ENCODE measurements at places on chromosomes 3 and 15. TPM values are rescaled to one million over a fixed set of nuclear protein-coding genes. Genes with fewer than 3 reads are reported as not detected.

GRCh38 chr15:38389924-38390542, 63.9 kb upstream of the FAM98B start:
- peaks cover 2% of the 10 kb centered on the region for H3K27me3 ChIP-seq
- H3K4me3 ChIP-seq = no peak overlapping the region
- no peaks in the 10 kb centered on the region for H3K36me3 ChIP-seq

- no peak overlapping the region for H3K4me3 ChIP-seq
- no peak for DNase-seq
- peaks cover 31% of the 10 kb centered on the region for H3K4me1 ChIP-seq
- H3K27ac ChIP-seq = peak overlapping the region; percentile 24
- H3K36me3 ChIP-seq = peaks cover under 1% of the 10 kb centered on the region
Observed at GRCh38 chr3:149662240-149662887, 4.5 kb upstream of the WWTR1 start.

The GP9 gene
- not detected for total RNA-seq

GRCh38 chr3:129475863-129476262, 35.8 kb downstream of the IFT122 start:
- H3K4me1 ChIP-seq = peaks cover 20% of the 10 kb centered on the region
- no peak for DNase-seq
- no peak overlapping the region for H3K4me3 ChIP-seq
- peaks cover 2% of the 10 kb centered on the region for H3K27me3 ChIP-seq
- no peak overlapping the region for H3K27ac ChIP-seq

DNA sequence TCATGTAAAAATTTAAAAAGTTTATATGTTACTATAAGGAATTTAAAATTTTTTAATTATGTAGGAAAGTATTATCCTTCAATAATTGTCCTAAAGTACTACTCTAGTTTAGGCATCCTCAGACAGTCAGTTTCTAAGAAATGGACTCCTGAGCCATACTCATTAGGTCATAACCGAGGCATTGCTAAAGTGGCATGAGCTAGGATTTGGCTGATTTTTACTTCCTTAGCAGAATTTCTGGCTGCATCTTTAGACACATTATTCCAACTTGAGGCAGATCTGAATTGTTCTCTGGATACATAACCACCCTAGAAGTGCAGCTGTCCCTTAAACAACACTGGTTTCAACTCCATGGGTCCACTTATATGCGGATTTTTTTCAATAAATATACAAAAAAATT, 38.3 kb downstream of the IFT57 start:
- no peak overlapping the region for H3K4me3 ChIP-seq
- peaks cover 48% of the 10 kb centered on the region for H3K4me1 ChIP-seq

GRCh38 chr3:176799675-176800074, 397.6 kb downstream of the TBL1XR1 start:
- no peak for DNase-seq
- H3K4me3 ChIP-seq = no peak overlapping the region
- no peaks in the 10 kb centered on the region for H3K27me3 ChIP-seq
- H3K4me1 ChIP-seq = no peaks in the 10 kb centered on the region
- no peak overlapping the region for H3K27ac ChIP-seq
- no peaks in the 10 kb centered on the region for H3K36me3 ChIP-seq

DNA sequence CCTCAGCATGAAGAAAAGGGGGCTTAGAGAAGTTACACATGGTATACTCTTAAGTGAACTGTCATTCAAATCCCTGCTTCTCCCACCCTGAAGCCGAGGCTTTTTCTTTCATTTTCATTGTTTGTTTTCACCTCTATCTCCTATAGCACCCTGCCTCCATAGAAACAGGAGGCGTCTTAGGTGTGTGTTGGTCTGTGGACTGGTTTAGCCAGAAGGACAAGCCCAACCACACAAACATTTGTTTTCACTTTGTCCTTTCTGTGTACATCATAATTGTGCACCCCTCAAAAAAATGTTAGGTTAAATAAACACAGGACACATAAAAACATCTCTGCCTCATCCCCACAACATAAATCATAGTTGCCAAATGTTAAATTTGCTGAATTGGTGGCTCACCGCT, 73.3 kb upstream of the UBE2E2 start:
- H3K4me3 ChIP-seq = no peak overlapping the region
- peak; percentile 58 for DNase-seq
- no peak overlapping the region for H3K27ac ChIP-seq
- H3K27me3 ChIP-seq = peaks cover 14% of the 10 kb centered on the region
- H3K36me3 ChIP-seq = no peaks in the 10 kb centered on the region

The CLDN16 gene
- not detected for total RNA-seq

The DISP2 gene
- 0.23 TPM for total RNA-seq

The WDR72 gene
- total RNA-seq = not detected

The TIMP4 gene
- 1.2 TPM for total RNA-seq

- H3K27ac ChIP-seq = peak overlapping the region; percentile 58
- DNase-seq = no peak
- H3K4me3 ChIP-seq = no peak overlapping the region
- H3K4me1 ChIP-seq = peaks cover 25% of the 10 kb centered on the region
- no peaks in the 10 kb centered on the region for H3K36me3 ChIP-seq
Observed at GRCh38 chr3:53174346-53175250, 13.6 kb downstream of the PRKCD start.

- H3K4me3 ChIP-seq = no peak overlapping the region
- H3K36me3 ChIP-seq = no peaks in the 10 kb centered on the region
- DNase-seq = no peak
- H3K27me3 ChIP-seq = no peaks in the 10 kb centered on the region
- peaks cover 7% of the 10 kb centered on the region for H3K4me1 ChIP-seq
Observed at GRCh38 chr3:48460517-48460902, 14.0 kb downstream of the ATRIP start.

The CD80 gene
- not detected for total RNA-seq

The DPPA2 gene
- not detected for total RNA-seq

- no peak overlapping the region for H3K27ac ChIP-seq
- DNase-seq = no peak
- H3K4me1 ChIP-seq = no peaks in the 10 kb centered on the region
Observed at GRCh38 chr3:34312684-34313083, 514.3 kb downstream of the PDCD6IP start.

The XYLB gene
- total RNA-seq = 5.8 TPM

The GOLGA6A gene
- not detected for total RNA-seq

DNA sequence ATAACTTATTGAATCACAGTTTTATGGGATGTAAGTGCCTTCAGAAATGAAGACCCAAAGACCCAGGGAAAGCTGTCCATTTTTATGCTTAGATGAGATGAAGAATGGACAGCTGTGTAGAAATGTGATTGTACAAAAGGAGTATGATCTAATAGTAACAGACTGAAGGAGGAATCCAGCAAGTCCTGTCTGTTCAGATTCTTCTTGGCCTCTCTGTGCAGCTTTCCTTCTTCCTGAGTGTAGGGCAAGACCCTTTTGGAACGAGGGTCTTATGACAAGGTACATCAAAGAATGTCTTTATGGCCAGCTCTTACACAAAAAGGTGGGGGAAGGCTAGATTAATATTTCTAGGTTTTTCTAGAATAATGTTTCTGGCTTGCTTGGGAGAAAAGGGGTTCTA, 1.4 kb upstream of the KIF23 start:
- no peaks in the 10 kb centered on the region for H3K27me3 ChIP-seq
- H3K4me3 ChIP-seq = peak overlapping the region; percentile 98
- peak overlapping the region; percentile 96 for H3K27ac ChIP-seq
- H3K4me1 ChIP-seq = peaks cover 29% of the 10 kb centered on the region

GRCh38 chr15:93043621-93044300, 45.2 kb downstream of the RGMA start:
- no peak overlapping the region for H3K4me3 ChIP-seq
- H3K27me3 ChIP-seq = peaks cover 13% of the 10 kb centered on the region
- no peaks in the 10 kb centered on the region for H3K4me1 ChIP-seq
- no peak overlapping the region for H3K27ac ChIP-seq
- H3K36me3 ChIP-seq = peaks cover 9% of the 10 kb centered on the region

The ONECUT1 gene
- total RNA-seq = not detected

DNA sequence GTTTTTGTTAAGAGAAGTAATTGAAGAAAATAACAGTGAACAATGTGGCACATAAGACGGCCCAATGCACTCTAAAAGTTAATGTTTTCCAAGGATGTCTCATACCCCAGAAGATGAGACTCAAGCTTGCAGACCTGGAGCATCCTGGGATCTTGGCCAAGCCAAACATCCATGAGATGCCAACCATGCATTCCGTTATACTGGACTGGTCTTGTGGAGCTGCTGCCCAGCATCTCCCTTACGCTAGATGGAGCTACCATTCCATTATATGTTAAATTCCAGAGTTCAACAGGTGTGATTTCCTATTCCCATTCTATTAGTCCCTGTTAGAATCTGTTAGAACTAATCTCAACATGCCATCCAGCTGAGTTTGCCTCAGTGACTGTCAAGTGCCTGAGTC, 181.8 kb downstream of the PDCD6IP start:
- H3K4me3 ChIP-seq = no peak overlapping the region
- no peaks in the 10 kb centered on the region for H3K36me3 ChIP-seq
- peaks cover 9% of the 10 kb centered on the region for H3K27me3 ChIP-seq

DNA sequence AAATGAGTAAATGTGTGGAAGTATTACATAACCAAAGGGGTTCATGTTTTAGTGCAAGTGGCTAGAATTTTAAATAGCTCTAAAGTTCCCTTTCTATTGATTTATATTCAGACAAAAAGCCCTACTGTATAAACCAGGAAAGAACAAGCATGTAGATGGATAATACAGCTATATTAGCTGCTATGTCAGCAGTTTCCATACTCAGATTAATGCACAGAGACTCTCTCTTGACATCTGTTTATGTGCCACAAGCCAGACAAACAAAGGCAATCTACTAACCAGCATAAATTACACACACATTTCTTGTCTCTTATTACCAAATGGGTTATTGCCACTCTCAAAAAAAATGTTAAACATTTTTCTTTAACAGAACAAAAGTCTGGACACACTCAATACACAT, 760.1 kb upstream of the NECTIN3 start:
- no peak overlapping the region for H3K27ac ChIP-seq
- no peak for DNase-seq
- H3K36me3 ChIP-seq = no peaks in the 10 kb centered on the region
- H3K4me1 ChIP-seq = peaks cover 56% of the 10 kb centered on the region
- H3K4me3 ChIP-seq = no peak overlapping the region

DNA sequence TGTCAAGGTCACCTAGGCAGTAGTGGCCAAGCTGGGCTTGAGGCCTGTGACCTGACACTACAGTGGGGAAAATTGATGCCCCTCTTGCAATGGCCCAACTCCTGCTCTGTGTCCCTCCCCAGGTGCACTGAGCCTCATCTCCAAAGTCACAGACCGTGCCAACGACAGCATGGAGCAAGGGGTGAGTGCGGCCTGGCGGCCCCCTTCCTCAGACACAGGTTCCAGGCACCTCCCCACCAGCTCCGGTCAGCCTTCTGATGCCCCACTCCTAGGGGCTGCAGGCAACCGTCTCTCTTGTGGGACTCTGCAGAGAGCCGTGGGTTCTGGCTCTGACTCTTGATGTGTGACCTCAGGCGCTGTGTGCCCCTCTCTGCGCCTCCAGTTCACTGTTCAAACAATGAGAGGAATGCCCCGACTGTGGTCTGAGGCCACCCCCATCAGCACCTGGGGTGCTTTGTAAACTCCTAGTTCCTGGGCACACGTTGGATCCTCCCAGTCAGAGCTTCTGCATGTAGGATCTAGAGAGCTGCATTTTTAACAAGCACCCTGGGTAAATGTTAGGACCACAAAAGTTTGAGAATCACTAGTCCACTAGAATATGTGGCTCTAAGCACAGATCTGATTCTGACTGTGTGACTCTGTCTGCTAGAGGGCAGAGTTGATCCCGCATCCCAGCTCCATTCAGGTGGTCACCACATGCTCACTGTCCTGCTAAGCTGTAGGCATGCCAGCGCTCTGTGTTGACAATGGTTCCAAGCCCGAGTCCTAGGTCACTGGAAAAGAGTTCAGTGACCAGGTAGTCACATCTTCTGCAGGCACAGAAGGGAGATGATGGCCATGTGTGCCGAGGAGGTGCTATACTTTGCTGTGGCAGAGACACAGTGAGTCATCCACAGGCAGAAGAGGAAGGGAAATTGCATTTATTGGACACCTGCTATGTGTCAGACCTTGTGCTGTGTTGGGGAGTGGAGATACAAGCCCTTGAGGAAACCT, 46.2 kb upstream of the NR2C2 start:
- H3K4me1 ChIP-seq = no peaks in the 10 kb centered on the region
- H3K36me3 ChIP-seq = peaks cover 13% of the 10 kb centered on the region
- H3K27me3 ChIP-seq = peaks cover 36% of the 10 kb centered on the region
- DNase-seq = no peak
- no peak overlapping the region for H3K27ac ChIP-seq
- H3K4me3 ChIP-seq = no peak overlapping the region

DNA sequence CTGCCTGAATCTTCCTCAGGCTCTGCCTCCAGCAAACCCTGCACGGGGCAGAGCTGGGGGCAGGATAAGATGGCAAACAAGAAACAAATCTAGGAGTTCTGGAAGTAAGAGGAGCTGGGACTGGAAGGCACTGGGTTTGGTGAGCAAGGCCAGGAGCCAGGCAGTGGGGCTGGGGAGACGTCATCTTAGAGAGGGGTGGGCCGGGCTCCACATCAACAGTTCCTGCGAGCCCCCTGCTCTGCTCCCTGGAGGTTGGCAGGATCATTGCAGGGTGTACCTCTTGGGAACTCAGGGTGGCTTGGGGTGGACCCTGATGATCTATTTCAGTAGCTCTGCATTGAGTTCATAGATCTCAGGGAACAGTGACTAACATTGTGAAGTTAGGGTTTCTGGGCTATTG, 87.3 kb upstream of the PRR23E start:
- H3K4me3 ChIP-seq = no peak overlapping the region
- DNase-seq = no peak
- H3K4me1 ChIP-seq = no peaks in the 10 kb centered on the region
- H3K27ac ChIP-seq = no peak overlapping the region
- H3K36me3 ChIP-seq = no peaks in the 10 kb centered on the region

Data from HFFc6 (cell line).